Inflammatory macrophage treated with lipopolysaccharide for 4 hours (primary cell): ENCODE measurements at places on chromosomes 1 and 21.
A peak's percentile ranks its signal among the peaks of the same experiment; 100 is the strongest.

DNA sequence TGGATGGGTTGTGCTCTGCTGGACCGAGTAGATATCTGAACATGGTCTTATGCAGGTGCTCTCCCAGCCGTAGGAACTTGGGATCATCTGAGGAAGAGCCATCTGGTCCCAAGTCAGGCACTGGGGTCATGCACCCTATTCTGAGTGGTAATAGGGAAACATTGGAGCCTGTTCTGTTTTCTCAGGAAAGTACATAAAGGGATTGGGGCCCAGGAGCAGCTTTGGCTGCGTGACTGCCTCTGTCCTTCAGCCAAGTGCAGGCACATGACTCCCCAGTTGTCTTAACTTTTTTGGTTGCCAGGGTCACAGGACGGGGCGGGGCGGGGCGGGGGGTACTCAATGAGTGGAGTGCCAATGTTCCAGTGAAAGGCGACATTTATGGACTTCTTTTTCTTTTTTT is 11.5 kb downstream of the PFKFB2 start:
- no peak for DNase-seq

- DNase-seq: no peak
Observed at GRCh38 chr1:27545271-27545670, 55.3 kb upstream of the WASF2 start.

DNA sequence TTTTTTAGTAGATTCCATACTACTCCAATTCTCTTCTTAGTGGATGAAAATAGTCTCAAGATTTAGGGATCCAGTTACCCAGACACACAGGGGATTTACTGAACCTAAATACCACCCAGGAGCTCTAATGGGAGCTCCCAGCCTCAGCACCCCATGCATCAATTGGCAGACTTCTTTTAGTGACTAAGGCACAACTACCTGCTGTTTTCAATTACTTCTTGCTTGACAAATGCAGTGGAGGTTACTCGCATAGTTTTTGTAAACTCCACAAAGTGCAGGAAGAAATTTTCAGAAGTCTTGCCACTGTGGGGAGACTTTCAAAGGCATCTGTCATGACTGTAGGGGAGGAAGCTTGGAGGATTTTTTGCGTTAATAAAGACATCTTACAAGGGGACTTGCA is 35.5 kb upstream of the MAP10 start:
- no peak for DNase-seq

GRCh38 chr1:209567698-209568175 is 15.8 kb upstream of the CAMK1G start:
- DNase-seq: peak; percentile 73

DNA sequence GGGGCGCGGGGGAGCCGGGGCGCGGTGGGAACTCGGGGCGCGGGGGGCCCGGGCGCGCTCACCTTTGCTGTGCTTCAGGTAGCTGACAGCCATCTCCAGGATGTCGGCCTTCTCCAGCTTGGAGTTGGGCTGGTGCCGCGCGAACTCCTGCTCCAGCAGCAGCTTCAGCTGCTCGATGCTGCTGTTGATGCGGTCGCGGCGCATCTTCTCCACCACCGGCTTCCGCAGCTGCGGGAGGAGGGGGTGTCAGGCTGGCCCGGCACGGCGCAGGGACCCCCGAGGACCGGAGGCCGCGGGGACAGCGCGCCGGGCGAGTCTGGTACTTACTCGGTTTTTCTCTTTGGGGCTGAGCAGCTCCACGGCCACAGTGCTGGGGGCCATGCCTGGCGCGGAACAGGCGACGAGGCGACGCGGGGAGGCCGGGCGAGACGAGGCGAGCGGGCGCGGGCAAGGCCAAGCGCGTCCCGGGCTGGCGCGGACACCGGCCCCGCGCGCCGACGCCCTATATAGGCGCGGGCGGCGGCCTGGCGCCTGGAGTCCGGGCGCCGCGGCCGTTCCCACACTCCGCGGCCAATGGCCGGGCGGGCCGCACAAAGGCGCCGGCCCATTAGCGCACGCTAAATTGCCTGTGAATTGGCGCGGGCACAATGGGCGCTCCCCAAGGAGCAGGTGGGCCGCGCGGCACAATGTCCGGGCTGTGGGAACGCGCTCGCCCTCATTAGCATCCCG is at the start of gene HES5:
TSS of gene HES5 (minus strand) at position 480 of the 729 bp plus-strand sequence. CDS start at position 381, 99 bp downstream.
- no peak for DNase-seq

- DNase-seq: no peak
Observed at GRCh38 chr1:46284597-46285564, 18.5 kb downstream of the LRRC41 start.

DNA sequence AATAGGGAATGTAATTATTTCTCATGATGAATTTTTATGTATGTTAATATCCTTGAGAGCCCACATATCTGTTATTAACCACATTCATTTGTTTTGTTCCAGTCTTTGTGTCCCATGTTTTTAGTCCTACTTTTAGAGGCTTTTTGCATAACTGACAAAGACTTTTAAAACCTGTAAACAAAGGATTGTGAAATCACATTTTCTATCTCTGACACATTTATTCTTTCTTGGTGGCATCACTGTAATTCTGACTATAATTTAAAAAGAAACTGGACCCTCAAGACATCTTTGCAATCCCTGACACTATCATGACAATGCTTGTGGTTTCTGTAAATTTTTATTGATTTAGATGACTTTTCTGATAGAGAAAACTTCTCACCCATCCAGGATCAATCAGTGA is 313.1 kb downstream of the SIPA1L2 start:
- no peak for DNase-seq

GRCh38 chr1:2372551-2373490 is 18.5 kb downstream of the MORN1 start:
- no peak for DNase-seq

DNA sequence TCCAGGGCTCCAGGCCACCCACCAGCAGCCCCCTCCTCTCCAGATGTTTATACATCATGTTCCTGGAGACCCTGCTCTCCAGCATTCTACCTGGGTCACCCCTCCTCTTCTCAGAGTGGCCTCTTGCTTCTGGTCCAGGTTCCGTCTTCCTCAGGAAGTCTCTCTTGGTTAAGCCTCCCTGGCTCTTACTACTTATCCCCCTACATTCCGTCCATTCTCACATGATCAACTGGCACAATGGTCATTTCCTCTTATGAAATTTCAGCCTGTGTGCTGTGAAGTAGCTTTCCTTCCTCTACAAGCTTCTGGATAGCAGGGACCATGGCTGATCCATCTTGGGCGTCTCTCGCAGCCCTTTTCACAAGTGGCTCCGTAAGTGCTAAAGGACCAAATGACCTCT is 33.9 kb upstream of the ATP2B4 start:
- peak; percentile 83 for DNase-seq

GRCh38 chr1:203187689-203188264 is 1.3 kb upstream of the CHI3L1 start:
- DNase-seq: no peak

DNA sequence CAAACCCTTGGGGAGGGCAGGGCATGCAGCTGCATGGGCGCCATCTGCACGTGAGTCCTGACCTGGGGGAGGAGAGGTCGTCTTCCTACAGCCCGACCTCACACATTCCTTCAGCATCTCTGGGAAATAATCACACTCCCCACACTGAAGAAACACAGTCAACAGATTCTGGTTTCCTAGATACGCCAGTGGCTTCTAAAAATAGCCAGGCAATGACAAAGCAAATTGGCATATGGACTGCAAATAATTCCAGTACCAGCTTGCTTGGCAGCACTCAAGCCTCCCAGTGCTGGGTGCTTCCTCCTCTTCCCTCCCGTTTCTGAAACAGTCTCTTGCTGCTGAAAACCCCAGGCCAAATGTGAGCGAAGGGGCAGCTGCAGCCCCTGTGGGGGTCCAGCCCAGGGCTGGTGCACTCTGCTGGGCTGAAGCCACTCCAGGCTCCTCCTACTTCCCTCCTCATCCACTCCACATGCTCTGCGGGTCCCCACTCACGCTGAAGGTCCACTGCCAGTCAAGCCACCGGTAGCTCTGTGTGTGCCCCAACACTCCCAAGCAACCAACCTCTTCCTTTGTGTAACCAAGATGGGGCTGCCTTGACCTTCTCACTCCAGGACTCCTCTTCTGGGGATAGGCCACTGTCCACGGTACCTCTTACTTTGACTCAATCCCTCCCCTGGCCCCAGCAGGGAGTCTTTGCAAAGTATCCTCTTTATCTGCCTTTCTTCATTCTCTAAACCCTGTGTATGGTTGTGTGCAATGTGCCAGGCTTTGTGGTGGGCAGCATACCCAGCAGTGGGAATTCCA is 69.0 kb downstream of the KCND3 start:
- no peak for DNase-seq

DNA sequence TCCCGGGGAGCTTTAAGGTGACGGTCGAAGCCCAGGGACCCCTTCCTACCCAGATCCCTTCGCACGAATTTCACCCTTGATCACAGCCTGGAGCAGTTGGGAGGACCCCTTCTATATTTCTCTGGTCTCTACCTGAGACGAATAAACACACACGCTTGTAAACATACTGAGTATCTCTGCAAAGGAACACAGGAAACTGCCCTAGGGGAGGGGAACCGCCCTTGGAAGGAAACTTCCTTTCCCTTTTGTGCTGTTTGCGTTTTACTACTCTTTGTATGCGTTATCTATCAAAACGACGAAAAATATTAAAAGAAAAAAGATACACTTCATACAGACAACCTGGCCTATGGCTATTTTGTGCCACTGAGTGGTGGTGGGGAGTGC is 750 bp downstream of the NECAP2 start:
- DNase-seq: peak; percentile 45

- DNase-seq: no peak
Observed at GRCh38 chr21:41201385-41201784, 33.4 kb downstream of the BACE2 start.

DNA sequence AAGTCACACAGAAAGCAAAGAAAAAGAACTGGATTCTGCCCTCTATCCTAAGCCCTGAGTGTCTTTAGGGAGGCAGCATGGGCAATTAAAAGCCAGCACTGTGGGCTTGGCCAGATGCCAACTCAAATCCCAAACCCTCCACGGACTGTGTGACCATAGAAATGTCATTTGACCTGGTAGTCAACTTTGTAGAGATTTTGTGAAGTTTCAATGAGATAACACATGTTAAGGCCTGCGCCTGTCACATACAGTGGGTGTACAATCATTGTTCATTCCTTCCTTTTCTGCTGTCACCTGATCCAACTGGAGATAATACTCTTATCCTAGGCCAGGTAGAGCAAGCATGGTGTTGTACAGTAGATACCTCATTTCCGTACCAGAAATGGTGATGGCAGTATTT is 54.2 kb downstream of the TMEM53 start:
- DNase-seq: no peak

GRCh38 chr1:115170961-115171392 is 81.7 kb upstream of the TSPAN2 start:
- DNase-seq: peak; percentile 11

DNA sequence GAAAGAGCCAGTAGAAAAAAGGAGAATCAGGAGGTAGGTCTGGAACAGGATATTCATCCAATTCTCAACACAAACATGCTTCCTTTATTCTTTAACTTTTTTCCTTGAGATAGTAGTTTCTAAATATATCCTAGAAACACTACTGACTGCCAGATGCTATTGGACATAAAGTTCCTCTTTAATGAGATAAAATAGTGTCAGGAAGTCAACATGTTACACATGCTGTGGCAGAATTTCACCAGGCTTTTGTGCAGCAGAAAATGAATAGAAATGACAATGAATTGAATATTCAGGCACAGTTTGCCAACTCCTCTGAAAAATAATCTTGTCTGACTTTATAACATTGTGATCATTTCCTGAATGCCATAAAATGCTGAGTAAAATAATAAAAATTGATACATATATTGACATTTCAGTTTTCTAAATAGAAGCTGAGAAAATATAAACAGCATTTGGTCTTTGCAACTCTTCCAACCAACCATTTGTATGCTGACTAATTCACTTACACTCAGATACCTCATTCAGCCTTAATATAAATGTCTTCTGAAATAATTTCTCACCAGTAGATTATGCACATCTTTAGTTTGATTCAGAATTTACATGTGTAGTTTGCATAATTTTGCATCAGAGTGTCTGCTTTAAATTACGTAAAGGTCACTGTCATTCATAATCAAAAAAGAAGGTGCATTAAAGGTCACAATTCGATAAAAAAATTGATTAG is 486.1 kb upstream of the ADGRL2 start:
- DNase-seq: no peak

GRCh38 chr1:178725466-178726086 is 532 bp downstream of the RALGPS2 start:
- peak; percentile 17 for DNase-seq

DNA sequence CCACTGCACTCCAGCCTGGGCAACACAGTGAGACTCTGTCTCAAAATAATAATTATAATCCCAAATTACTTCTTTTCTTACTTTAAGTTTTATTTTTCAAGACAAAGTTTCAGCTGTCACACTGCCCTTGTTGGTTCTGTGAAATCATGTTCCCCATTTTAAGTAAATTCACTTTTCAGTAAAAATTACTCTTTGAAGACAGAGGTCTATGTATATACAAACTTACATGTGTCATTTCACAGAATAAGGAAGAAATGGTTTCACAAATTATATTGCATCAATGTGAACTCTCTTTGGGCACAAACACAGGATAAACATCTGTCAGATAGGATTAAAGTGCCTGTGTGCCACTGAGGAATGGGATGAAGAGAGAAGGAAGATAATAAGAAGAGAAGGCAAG is 33.1 kb upstream of the ETS2 start:
- peak; percentile 79 for DNase-seq

- DNase-seq: no peak
Observed at GRCh38 chr1:148290881-148291280, 138.8 kb upstream of the NBPF11 start.

DNA sequence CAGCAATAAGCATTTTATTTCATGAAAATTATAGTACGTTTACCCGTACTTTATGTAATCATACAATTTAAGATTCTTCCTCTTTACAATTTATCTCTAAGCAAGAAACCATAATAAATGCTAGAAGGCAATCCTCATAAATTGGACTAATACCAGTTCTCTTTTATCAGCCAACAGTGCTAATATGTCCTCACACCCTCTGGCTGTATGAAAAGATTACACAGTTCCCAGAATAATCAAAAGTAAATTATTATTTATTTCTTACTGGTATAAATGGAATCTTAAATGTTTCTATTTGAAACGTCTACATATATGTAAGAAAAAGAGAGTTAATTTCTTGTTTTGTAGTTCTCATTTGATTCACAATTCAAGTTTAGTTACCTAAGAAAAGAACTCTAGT is 3.1 kb upstream of the CDKN2C start:
- DNase-seq: no peak

GRCh38 chr1:177067752-177068410 is 96.6 kb downstream of the ASTN1 start:
- DNase-seq: no peak

DNA sequence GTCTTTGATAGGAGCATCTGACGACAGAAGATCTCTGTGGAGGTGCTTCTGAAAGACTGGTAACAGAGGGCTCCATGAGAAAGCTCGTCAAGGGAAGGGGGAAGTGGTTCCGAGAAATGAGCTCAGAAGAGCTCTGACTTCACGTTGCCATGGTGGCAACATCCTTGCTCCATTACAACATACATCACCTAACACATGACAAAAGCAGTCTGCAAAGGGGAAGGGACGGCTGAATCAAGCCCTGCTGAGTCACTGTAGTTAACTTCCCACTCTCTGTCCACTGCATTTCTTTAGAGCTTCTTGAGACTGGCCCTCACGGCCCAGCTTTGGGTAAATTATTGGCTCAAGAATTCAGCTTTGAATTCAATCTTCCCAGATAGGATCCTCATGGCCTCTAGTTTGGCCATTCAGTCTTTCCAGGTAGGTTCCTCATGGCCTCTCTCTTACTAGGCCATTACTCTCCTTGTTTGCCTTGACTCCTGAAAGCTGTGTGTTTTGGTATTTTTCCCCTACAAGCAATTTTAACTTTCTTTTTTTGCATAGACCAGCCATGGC is 88.0 kb upstream of the ZNF648 start:
- DNase-seq: peak; percentile 99
